ENCODE measurements at places on chromosomes 2 and 18.

DNA sequence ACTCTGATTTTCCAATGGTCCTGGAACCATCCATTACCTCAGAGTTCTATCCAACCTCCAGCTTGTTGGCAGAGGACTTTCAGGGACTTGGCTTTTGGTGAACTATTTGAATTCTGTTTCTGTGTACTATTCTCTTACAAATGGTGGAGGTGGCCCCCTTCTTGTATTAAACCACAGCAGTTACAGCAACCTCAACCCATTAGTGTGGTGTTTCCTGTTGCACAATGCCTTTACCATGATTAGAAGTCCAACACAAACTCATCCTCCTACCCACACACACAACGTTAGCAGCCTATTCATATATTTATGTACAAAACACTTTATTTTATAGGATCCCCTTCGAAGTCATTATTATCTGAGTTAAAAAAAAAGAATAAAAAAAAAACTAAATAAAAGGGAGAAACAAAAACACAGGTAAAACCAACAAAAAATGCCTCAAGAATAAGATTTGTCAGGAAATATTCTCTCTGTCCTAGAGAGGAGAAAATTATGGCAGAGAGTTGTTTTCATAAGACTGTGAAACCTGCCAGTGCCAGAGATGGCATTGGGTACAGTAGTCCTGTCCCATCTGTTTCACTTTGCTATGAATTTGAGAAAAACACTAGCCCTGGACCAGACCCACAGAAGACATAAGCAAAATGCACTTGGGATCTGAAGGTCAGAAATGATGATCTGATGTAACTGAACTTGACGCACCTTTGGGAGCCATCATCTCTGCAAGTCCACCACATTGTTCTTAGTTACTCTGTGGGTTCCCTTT is 1896.0 kb upstream of the PIK3C3 start:
- DNase-seq = no peak

DNA sequence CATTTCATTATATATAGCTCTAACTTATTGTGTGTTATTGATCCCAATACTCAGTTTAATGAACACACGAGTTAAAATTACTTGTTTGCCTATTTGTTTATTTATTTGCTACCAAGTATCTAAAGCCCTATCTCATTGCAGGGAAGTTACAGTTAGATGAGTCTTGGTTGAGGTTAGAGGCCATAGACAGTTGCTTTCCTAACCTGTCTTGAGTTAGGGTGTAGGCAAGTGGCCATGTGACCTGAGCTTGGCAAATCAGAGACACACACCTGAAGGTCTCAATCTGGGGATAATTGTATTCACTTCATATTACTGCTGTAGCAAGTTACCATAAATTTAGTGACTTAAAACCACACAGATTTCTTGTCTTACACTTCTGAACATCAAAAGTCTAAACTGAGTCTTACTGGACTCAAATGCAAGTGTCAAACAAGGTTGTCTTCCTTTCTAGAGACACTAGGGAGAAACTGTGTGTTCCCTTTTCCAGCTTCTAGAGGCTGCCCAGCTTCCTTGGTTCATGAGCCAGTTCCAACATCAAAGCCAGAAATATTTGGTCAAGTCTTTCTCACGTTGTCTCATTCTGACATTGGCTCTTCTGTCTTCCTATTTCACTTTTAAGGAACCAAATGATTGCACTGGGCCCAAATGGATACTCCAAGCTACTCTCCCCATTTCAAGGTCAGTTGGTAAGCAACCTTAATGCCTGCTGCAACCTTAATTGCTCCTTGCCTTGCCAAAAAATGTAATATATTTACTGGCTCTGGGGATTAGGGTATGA is 39.7 kb downstream of the COL3A1 start:
- no peak for DNase-seq

- no peak for DNase-seq
These were observed 80.4 kb upstream of the CD226 start for GRCh38 chr18:70028084-70028483.

GRCh38 chr2:156343940-156344301 is 11.4 kb upstream of the NR4A2 start:
- no peak for DNase-seq

DNA sequence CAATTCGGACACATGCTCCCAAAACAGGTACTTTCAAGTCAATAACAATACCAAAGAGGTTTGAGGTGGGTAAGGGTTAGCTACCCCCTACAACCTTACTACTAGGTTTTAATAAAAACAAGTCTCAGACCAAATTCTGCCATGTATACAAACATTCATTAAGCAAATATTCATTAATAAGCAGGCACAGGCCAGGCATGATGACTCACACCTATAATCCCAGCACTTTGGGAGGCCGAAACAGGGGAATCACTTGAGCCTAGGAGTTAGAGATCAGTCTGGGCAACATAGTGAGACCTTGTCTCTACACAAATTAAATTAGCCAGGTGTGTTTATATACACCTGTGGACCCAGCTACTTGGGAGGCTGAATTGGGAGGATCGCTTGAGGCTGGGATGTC is 11.7 kb upstream of the ELAC1 start:
- no peak for DNase-seq

GRCh38 chr18:31700990-31701389 is 16.6 kb upstream of the B4GALT6 start:
- DNase-seq = no peak

GRCh38 chr2:202723746-202724145 is 89.0 kb downstream of the FAM117B start:
- DNase-seq = no peak

DNA sequence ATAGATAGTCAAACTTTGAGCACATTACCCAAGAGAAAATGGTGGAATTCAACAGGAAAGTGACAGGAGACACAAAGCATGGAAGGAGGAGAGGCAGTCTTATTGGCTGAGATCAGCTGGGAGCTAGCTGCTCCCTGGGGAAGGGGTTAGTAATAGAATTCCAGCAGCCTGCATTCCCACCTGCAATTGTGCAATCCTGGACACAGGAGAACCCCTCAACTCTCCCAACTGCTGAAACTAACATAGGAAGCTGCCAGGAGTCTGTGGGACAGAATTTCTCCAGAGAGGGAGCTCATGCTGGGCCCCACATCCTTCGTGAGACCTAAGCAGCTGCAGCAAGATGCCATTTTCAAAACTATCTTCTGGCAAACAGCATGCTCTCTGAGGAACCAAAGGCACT is 69.8 kb upstream of the ACVR1C start:
- DNase-seq = no peak

GRCh38 chr18:12423820-12424219 is 16.1 kb downstream of the PRELID3A start:
- no peak for DNase-seq

DNA sequence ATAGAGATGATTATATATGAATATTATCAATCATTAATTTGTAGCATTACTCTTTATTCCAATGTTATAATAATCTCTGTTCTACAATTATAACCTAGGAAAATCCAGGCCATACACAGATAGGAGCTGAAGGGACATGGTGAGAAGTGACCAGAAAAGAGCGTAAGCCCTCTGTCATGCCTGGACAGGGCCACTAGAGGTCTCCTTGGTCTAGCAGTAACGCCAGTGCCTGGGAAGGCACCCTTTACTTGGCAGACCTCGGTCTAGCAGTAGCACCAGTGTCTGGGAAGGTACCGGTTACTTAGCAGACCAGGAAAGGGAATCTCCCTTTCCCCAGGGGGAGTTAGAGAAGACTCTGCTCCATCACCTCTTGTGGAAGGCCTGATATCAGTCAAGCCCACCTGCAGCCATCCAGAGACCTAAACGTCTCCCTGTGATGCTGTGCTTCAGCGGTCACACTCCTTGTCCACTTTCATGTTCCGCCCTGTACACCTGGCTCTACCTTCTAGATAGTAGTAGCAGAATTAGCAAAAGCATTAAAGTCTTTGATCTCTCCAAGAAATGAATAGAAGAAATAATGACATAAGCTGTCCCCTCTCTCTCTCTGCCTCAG is 447.5 kb upstream of the FSIP2 start:
- no peak for DNase-seq

Measured in cortex of kidney (tissue), 1 donor.